ENCODE measurements at places on chromosomes 5 and 9. TPM values are rescaled to one million over a fixed set of nuclear protein-coding genes. Genes with fewer than 3 reads are reported as not detected.

The ANKRD18A gene
- total RNA-seq = not detected

The IL3 gene
- not detected for total RNA-seq

- DNase-seq = no peak
Observed at GRCh38 chr9:104808035-104808614, 44.2 kb downstream of the NIPSNAP3B start.

GRCh38 chr5:9348401-9348996 lies 197.4 kb downstream of the SEMA5A start:
- no peak for DNase-seq

- no peak for DNase-seq
Observed at GRCh38 chr5:40404613-40405012, 275.1 kb upstream of the PTGER4 start.
